ENCODE measurements at places on chromosomes 6 and 20. TPM values are rescaled to one million over a fixed set of nuclear protein-coding genes. Genes with fewer than 3 reads are reported as not detected.

Gene BTN3A1
- total RNA-seq: 348 TPM

Gene PRRT1
- 0.63 TPM for total RNA-seq

Gene NNAT
- total RNA-seq: not detected

Gene CGAS
- total RNA-seq: 17.8 TPM

Gene LY6G6D
- not detected for total RNA-seq

Gene METTL24
- not detected for total RNA-seq

Gene TSPO2
- not detected for total RNA-seq

Gene MOG
- not detected for total RNA-seq

- H3K27ac ChIP-seq: no peak overlapping the region
- no peaks in the 10 kb centered on the region for H3K36me3 ChIP-seq
- no peak overlapping the region for H3K4me3 ChIP-seq
- no peaks in the 10 kb centered on the region for H3K4me1 ChIP-seq
- DNase-seq: no peak
- H3K27me3 ChIP-seq: no peaks in the 10 kb centered on the region
Measured at GRCh38 chr6:51983564-51983963, 103.8 kb downstream of the PKHD1 start.

DNA sequence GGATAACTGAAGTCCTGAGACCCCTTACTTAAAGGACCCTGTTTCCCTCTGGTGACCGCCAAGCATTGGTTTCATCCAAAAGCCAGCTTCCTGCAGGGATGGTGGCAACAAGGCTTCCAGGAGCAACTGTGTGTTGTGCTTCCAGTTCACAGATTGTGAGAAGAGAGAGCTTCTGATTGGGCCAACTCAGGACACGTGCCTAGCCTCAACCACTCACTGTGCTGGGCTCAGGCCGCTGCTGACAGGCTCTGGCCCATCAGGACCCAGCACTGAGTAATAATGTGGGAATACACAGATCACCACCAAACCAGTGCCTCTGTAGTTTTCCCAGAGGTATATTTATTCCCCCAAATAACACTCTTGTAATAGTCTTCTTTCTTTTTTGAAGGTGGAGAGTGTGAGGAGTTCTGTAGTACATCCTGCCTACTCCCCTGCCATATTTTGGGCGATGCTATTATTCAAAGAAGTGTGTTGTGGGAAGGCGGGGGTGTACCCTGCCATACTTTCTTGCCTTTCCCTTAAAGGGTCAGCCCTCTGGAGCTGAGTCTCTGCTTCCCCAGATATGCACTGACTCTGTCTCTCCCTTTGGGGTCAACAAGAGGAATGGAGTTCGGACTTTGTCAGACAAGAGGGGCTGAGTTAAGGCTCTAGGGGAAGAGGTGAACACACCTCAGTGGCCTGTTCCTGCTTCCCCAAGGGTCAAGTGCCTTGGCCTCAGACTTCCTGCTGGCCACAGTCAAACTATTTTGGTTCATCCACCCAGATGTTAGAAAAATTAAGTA, 23.2 kb downstream of the PPP1R16B start:
- no peak overlapping the region for H3K27ac ChIP-seq
- peaks cover 13% of the 10 kb centered on the region for H3K36me3 ChIP-seq
- H3K27me3 ChIP-seq: no peaks in the 10 kb centered on the region
- H3K4me3 ChIP-seq: no peak overlapping the region
- H3K4me1 ChIP-seq: peaks cover 39% of the 10 kb centered on the region

GRCh38 chr6:166286839-166287271, 21.3 kb downstream of the PRR18 start:
- peak overlapping the region; percentile 52 for H3K27ac ChIP-seq
- H3K27me3 ChIP-seq: no peaks in the 10 kb centered on the region
- DNase-seq: no peak
- no peak overlapping the region for H3K4me3 ChIP-seq
- H3K4me1 ChIP-seq: no peaks in the 10 kb centered on the region

DNA sequence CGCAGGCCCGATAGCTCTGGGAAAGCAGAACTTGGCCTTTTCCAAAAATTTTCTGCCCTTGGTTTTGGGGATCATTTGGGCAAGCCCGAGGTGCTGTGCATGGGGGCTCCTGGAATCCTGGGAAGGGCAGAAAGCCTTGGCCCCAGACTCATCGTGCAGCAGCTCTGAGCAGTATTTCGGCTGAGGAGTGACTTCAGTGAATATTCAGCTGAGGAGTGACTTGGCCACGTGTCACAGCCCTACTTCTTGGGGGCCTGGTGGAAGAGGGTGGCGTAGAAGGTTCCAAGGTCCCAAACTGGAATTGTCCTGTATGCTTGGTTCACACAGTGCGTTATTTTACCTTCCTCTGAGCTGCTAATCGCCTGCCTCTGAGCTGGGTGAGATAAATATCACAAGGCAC, 1.1 kb upstream of the BMP2 start:
- H3K27me3 ChIP-seq: peaks cover 9% of the 10 kb centered on the region
- H3K4me3 ChIP-seq: no peak overlapping the region
- H3K36me3 ChIP-seq: no peaks in the 10 kb centered on the region
- peaks cover 21% of the 10 kb centered on the region for H3K4me1 ChIP-seq
- no peak for DNase-seq

DNA sequence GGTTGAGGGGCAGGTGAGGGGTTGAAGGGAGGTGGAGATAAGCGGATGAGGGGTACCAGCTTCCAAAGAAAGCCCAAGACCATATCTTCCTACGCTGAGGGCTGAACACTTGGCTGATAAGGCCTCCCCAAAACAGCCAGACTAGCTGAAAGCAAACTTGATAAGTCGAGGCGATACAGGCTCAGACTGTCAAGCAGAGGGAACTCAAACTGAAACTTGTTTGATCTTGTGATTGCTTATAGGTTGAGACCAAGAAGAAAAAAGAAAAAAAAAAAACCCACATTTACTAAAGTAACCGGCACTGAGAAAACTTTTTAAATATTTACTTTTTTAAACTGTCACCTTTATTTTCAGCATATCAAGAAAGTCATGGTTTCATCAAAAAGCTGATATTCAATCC, 73.6 kb downstream of the TRERF1 start:
- peaks cover 57% of the 10 kb centered on the region for H3K4me1 ChIP-seq
- peak; percentile 64 for DNase-seq
- H3K27ac ChIP-seq: no peak overlapping the region
- no peaks in the 10 kb centered on the region for H3K27me3 ChIP-seq
- no peak overlapping the region for H3K4me3 ChIP-seq

GRCh38 chr6:106255306-106255705, 70.3 kb downstream of the ATG5 start:
- DNase-seq: no peak
- no peak overlapping the region for H3K4me3 ChIP-seq
- no peaks in the 10 kb centered on the region for H3K27me3 ChIP-seq
- peaks cover 5% of the 10 kb centered on the region for H3K4me1 ChIP-seq
- no peaks in the 10 kb centered on the region for H3K36me3 ChIP-seq

DNA sequence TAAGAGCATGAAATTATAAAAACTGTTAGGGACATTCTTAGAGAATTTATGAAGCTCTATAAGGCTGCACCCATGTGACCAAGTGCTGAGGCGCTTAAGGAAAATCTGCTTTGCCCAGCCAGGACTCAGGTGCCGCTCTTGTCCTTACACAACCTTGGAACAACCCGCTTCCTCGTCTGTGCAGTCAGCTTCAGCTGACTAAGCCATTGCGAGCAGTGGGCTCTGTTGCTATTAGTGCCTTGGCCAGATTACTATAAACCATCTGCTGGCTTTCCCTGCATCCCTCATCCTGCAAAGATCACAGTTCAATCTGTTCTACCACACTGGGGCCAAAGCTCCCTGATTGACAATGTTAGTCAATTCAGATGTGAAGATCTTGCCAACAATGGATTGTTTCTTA, 89.1 kb upstream of the E2F3 start:
- H3K36me3 ChIP-seq: no peaks in the 10 kb centered on the region
- no peak overlapping the region for H3K27ac ChIP-seq
- no peak overlapping the region for H3K4me3 ChIP-seq

GRCh38 chr20:50678169-50678898, 13.0 kb downstream of the RIPOR3 start:
- H3K36me3 ChIP-seq: no peaks in the 10 kb centered on the region
- H3K4me1 ChIP-seq: no peaks in the 10 kb centered on the region
- H3K27me3 ChIP-seq: no peaks in the 10 kb centered on the region
- DNase-seq: no peak
- no peak overlapping the region for H3K4me3 ChIP-seq

DNA sequence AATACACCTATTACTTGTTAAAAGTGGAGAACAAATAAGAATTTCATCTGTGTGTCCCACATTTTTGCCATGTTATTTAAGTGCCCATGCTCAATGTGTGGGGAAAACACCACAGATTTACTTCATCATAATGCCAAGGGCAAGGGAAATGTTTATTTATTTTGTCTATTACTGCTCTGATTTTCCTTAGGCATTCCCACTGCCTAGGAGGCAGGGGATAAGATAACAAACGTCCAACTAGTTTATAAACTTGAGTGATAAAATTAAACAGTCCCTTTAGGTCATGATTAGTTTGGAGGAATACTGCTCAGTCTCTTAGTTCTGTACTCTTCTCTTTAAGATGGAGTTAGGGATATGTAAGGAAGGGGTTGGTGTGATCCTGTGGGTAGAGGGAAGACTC, 598.4 kb upstream of the MARCKS start:
- no peaks in the 10 kb centered on the region for H3K36me3 ChIP-seq
- H3K27ac ChIP-seq: no peak overlapping the region
- no peak for DNase-seq

DNA sequence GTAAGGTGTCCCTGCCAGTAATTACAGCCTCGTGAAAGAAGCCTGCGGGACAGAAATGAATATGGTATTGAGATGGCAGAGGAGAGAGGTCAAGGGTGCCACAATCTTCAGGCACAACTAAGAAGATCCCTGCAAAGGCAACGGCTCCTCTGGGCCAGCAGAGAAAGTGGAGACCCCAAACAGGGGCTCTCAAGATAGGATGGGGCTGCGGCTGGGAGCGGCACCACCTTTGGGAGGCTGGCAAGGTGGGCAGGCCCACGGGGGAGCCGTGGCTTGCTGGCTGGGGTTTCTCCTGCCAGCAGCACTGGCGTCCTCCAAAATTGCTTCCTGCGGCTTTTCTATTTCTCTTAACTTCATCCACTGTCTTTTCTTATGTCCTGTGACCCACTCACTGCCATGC, 183.6 kb upstream of the QKI start:
- H3K4me3 ChIP-seq: no peak overlapping the region
- no peak overlapping the region for H3K27ac ChIP-seq
- no peaks in the 10 kb centered on the region for H3K27me3 ChIP-seq

DNA sequence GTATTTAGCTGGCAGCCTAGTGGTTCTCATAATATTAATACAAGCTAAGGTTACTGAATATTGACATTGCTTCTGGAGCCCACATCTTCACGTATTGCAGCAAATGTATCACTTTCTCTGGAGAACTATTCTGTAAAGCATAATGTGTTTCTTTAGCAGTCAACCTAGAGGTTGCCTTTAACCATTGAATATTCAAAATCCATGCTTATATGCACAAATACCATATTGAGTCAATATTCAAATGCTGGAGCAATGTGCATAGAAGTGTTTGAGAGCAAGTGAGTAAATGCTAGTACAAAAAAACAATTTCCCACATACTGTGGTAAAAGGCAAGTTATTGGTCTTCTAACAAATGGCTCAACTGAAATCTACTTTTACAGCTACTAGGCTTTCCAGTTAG, 231.8 kb downstream of the TRDN start:
- no peak for DNase-seq
- no peak overlapping the region for H3K27ac ChIP-seq
- H3K4me3 ChIP-seq: no peak overlapping the region
- no peaks in the 10 kb centered on the region for H3K4me1 ChIP-seq

- no peaks in the 10 kb centered on the region for H3K27me3 ChIP-seq
- H3K27ac ChIP-seq: no peak overlapping the region
- no peak for DNase-seq
- no peak overlapping the region for H3K4me3 ChIP-seq
- no peaks in the 10 kb centered on the region for H3K36me3 ChIP-seq
- no peaks in the 10 kb centered on the region for H3K4me1 ChIP-seq
Measured at GRCh38 chr6:69280858-69281257, 516.0 kb downstream of the LMBRD1 start.

GRCh38 chr20:40575851-40576250, 113.2 kb downstream of the MAFB start:
- no peak overlapping the region for H3K4me3 ChIP-seq
- no peaks in the 10 kb centered on the region for H3K4me1 ChIP-seq
- H3K27me3 ChIP-seq: no peaks in the 10 kb centered on the region
- no peaks in the 10 kb centered on the region for H3K36me3 ChIP-seq
- no peak overlapping the region for H3K27ac ChIP-seq
